A549 treated with RU486 at 1 μM for 4 hours (cell line): ENCODE measurements at places on chromosomes 5 and 9. TPM values are rescaled to one million over a fixed set of nuclear protein-coding genes. Genes with fewer than 3 reads are reported as not detected.

Gene PCDHA12
- 1.9 to 3.0 TPM (median 2.7 TPM) in 5 replicates for total RNA-seq

Gene TMEM267
- total RNA-seq: 8.5 to 23.4 TPM (median 20.4 TPM) in 5 replicates

Gene EFNA5
- 16.7 to 23.3 TPM (median 19.8 TPM) in 5 replicates for total RNA-seq

Gene RFESD
- 1.7 to 2.9 TPM (median 2.1 TPM) in 5 replicates for total RNA-seq

Gene ADRA1B
- total RNA-seq: 9.1 to 13.9 TPM (median 11.2 TPM) in 5 replicates

Gene NPDC1
- total RNA-seq: 37.1 to 85.1 TPM (median 73.1 TPM) in 5 replicates

Gene ADAMTS13
- total RNA-seq: 0.33 to 0.97 TPM (median 0.46 TPM) in 5 replicates

Gene CDX1
- not detected in 5 replicates for total RNA-seq

Gene PTGER4
- 0.70 to 1.0 TPM (median 0.94 TPM) in 5 replicates for total RNA-seq
